Stimulated activated CD4-positive, alpha-beta T cell treated with anti-CD3 and anti-CD28 coated beads, Interleukin-12 subunit alpha, Interleukin-12 subunit beta, amount 100 ng/mL, for 24 hours (primary cell): ENCODE measurements at places on chromosomes 6 and 20.

DNA sequence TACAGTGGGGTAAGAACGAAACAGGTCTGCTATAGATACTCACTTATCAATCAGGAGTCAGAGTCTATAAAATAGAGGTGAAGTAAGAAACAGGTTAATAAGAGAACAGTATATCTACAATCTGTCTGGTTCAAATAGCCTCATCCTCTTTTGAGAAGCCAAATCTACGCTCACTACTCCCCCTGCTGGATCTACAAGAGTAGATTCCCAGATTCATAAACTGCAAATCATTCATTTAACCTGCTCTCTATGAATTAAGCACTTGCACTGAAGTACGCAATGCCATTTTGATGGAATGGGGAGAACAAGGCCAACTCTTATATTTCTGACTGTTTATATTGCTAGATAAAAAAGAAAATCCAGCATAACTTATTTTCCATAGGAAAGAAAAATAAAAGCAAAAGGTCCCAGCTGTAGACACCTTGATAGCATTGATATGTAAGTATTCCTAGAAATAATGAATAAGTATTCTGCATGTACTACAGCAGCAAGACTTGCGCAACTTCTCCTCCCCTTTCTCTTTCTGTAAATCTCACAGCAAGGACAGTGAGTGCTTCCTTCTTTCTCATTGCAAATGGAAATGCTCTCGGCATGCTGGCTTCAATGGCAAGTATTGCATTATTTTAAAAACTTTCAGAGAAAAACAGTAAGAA is 92.3 kb downstream of the RFX6 start:
- no peak for DNase-seq

DNA sequence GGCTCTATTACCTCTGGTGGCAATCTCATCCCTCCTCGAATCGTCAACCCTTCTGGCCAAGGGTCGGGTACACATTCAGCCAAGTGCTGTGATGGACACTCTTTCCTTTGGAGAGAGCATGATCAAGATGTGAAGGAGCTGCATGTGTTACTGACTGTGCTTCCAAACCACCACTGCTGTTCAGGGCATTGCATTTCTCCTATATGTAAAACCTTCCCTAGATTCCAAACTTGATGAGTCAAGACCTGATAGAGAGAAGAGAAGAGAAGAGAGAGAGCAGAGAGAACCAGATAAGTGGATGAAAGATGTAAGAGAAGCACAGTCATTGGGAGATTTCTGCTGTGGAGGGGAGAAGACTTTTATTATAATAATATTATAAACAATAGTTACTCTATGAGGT is 162.2 kb downstream of the KCNQ5 start:
- no peak for DNase-seq

- no peak for DNase-seq
Observed at GRCh38 chr6:62446647-62447316, 160.8 kb upstream of the KHDRBS2 start.

GRCh38 chr6:109076377-109076776 is 18.3 kb downstream of the SESN1 start:
- no peak for DNase-seq

- no peak for DNase-seq
Observed at GRCh38 chr6:45606831-45607400, 229.2 kb upstream of the SUPT3H start.

GRCh38 chr6:72560721-72561593 is 60.9 kb upstream of the KCNQ5 start:
- DNase-seq: no peak

DNA sequence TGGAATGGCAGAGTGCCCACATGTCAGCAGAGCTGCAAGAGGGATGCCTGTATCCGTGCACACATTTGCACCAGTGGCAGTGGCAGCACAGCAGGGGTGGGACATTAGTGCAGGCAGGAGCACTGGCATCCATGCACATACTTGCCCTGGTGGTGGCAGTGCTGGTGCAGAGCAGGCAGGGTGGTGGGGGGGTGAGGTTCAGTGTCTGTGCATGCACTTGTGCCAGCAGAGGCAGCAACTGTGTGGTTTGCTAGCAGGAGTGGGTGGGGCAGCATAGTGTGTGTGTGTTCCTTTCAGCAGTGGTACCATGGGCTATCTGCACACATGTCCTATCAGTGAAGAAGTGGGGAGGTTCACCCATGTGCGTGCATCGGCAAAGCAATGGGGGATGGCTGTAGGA is 151.6 kb downstream of the EPM2A start:
- DNase-seq: no peak

GRCh38 chr6:131949909-131950766 is 1.0 kb downstream of the CCN2 start:
- DNase-seq: no peak

DNA sequence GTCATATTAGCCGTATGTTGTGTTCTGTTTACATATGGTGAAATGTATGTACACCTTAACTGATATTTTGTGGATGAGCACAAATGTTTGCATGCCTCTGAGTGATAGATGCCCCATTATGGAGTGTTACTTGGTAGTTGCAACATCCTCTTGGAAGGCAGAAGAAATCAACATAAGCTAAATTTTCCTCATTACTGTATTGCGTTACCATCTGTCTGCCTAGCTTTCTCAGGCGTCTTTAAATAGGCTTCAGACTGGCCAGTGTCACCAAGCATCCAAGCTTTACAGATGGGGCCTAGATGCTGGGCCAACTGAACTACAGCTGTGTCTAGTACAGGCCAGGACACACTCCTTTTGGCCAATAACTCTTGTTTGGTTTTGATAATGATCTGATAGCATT is 250.6 kb downstream of the SAMD5 start:
- DNase-seq: no peak

DNA sequence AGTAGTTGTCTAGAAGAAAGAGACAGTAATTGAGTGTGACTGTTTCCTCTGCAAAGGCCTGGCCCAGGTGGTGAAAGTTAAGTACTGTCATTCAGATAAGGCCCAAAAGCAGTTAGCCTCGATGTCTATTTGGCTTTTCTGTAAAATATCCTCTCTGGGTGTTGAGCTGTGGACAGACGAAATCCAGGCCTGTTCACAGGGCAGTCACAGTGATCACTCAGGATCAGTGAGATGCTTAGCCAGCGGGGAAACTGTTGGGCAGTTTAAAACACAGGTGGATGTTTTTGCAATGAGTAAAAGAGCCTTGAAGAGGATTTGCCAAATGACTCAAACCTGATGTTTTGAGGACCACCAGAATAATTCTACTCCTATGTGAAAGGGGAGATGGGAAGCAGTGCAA is 22.0 kb upstream of the PRDM1 start:
- DNase-seq: no peak

- no peak for DNase-seq
Observed at GRCh38 chr20:61230166-61230565, 21.9 kb upstream of the CDH4 start.

DNA sequence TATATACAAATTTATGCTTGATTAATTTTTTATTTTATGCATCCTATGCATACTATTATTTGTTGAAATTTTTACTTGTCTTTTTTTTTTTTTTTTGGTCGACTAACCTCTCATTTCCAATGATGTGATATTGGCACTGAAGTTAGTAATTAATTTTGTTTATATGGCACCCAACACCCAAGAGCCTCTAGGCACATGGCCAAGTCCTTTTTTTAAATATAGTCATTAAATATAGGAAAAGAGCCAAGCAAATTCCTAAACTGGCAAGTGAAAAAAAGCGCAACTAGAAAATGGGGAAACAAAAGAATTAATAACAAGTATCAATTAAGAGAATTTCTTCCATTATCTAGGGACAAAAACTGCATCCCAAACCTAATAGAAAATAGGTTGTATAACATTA is 85.5 kb upstream of the HS3ST5 start:
- no peak for DNase-seq

- DNase-seq: peak; percentile 53
Observed at GRCh38 chr20:48823960-48824498, 3.8 kb downstream of the PREX1 start.

DNA sequence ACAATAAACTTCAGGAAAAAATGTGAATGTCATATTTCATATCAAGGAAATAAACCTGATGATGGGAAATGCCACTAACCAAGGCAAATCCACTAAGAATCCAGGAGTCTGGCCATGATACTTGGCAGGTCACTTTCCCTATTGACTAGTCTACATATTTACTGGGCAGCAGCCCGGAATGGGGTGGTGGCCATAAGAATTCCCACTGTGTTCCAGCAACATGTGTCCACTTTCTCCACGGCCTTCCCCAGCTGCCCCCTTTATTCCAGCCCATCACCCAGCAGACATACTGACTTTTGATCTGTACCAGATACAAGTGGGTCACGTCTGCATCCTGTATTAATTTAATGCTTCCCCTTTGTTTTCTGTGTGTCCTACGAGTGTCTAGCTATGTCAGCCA is 234.5 kb upstream of the PRDM1 start:
- DNase-seq: no peak

- no peak for DNase-seq
Observed at GRCh38 chr6:30238178-30238795, 25.1 kb upstream of the TRIM26 start.

DNA sequence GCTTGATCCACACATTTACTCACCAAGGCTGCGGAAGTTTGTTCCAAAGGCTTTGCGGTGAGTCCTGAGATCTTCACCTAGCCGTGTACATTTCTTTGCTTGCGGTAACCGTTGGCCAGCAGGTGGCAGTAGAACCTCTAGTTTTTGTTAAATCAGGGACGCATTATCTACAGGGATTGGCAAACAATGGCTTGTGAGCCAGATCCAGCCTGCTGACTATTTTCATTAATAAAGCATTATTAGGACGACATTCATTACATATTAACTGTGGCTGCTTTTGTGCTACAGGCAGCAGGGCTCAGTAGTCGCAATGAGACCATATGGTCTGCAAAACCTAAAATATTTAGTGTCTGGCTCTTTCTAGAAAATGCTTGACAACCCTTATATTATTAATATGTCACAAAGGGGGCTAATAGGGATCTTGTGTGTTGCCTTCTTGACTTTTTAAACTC is 174.1 kb downstream of the DOK5 start:
- peak; percentile 74 for DNase-seq

- DNase-seq: no peak
Observed at GRCh38 chr6:160180706-160181105, 59.1 kb downstream of the SLC22A1 start.

- no peak for DNase-seq
Observed at GRCh38 chr6:134307075-134307474, 10.8 kb downstream of the SGK1 start.

DNA sequence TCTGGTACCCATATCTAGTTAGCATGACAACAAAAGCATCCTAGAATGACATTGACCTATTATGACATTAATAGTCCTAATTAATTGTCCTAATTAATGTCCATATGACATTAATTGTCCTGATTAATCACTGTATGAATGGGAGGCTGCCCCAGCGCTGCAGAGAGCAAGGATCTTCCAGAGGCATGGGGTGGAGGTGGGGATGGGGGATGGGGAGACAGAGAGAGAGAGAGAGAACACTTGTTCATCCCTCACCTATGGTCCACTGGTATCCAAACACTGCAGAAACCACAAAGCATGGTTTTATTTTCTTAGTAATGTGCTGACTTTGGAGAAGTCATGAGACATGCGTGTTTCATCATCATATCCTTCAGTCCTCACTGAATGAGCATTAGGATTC is 235.1 kb downstream of the FNDC1 start:
- no peak for DNase-seq

DNA sequence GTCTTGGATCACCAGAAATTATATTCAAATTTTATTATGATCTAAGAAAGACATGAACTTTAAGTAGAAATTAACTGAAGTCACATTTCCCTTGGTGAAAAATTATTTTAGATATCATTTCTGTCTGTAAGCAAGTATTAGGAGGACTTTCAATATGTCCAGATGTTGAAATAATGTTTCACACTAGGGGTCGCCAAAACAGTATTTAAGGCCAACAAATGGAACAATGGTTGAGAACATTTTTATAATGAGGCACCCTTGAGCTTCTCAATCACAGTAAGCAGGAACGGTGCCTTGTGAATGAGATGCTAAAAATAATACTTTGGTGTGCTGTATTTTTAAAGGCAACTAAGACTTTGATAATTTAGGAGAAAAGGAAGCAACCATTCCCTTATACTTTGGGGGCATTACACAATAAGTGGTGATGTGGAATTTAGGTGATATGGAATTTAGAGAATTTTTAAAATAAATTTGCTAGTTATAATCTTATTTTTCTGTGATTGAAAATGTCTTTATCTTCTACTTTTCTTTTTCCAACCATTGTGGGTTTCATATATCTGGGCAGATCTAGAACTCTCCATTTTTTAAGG is 9.6 kb upstream of the SF3B5 start:
- DNase-seq: no peak

DNA sequence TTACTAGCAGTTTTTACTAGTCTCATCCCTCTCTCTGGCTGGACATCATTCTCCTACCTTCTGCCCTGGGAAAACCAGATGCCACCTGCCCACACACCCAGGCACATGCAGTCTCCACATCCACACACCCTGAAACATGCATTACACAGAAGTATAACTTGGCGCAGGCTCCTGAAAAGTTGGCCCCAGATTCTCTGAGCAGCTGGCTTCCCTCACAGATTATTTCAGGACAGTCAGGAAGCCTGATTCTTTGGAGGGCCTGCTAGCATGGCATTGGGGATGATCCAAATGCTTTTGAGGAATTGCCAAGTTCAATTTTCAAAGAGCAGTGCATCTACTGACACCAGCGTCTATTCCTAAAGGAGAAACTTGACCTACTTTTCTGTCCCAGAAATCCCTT is 27.8 kb upstream of the KIF16B start:
- no peak for DNase-seq

DNA sequence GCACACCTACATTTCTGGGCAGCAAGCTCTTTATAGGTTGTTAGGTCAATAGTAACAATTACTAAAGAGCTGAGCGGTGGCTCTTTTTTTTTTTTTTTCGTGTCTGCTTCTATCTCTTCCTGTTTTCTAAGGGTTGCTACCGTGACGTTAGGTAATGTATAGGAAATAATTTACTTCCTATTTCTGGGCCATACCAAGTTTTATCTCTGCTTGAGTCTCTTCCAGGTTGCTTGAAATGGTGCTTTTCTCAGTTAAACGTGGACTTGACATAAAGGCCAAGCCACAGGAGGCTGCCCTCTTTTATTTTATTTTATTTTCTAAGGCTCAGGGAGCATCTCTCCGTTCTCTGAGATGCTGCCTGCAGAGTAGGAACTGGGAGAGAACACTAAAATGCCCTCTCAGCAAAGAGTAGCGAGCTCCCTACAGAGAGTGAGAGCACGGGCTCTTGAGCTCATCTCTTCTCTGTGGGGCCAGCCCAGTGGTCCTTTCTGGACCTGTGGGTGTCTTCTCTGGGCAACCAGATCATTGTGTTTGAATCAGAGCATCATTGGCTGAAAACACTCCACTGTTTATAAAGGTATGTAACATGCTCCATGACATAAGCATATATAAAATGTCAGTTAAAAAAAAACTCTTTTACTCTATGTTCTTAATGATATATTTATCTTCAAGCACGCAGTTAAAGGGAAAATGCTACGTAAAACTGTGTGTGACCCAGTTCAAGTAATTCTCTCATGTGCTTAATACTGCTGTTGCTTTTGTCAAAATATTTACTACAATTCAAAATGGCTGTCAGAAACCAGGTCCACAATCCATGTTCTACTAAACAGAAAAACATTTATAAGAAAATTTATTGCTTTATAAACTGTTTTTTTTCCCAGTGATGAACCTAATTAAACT is at the start of gene ZNF831:
Gene ZNF831, plus strand, starts transcription at position 191 of the 900 bp plus-strand sequence. CDS start 27,199 bp downstream, outside the sequence.
- DNase-seq: no peak

GRCh38 chr6:34189806-34190503 is 44.1 kb upstream of the GRM4 start:
- peak; percentile 16 for DNase-seq
